ENCODE measurements at places on chromosomes 6 and 20. TPM values are rescaled to one million over a fixed set of nuclear protein-coding genes. Genes with fewer than 3 reads are reported as not detected.

DUSP15 gene
- not detected for total RNA-seq

TP53TG5 gene
- total RNA-seq: not detected

PAK5 gene
- total RNA-seq: not detected

RTEL1 gene
- 14.2 TPM for total RNA-seq

AKAP12 gene
- total RNA-seq: 123 TPM

RAB5IF gene
- total RNA-seq: 67.3 TPM

KCNS1 gene
- 1.3 TPM for total RNA-seq

TBP gene
- 12.2 TPM for total RNA-seq

PRDM1 gene
- total RNA-seq: 39.7 TPM

ACTL10 gene
- total RNA-seq: 1.7 TPM

SPATA25 gene
- total RNA-seq: 0.43 TPM

CLDN20 gene
- not detected for total RNA-seq

ALDH8A1 gene
- total RNA-seq: not detected

TAF11 gene
- 15.8 TPM for total RNA-seq

TDP2 gene
- 22.9 TPM for total RNA-seq

KCNK17 gene
- not detected for total RNA-seq

ELMO2 gene
- 48.4 TPM for total RNA-seq

SLC22A1 gene
- 0.32 TPM for total RNA-seq

EPPIN gene
- not detected for total RNA-seq

OR2J3 gene
- total RNA-seq: not detected

WFDC5 gene
- total RNA-seq: not detected

MYLK4 gene
- 0.64 TPM for total RNA-seq

SLC12A5 gene
- under 0.01 TPM for total RNA-seq

GNRH2 gene
- not detected for total RNA-seq

CGA gene
- not detected for total RNA-seq

EEF1A2 gene
- 0.43 TPM for total RNA-seq

MAS1L gene
- not detected for total RNA-seq

BMP6 gene
- under 0.01 TPM for total RNA-seq

SUPT3H gene
- total RNA-seq: 10.0 TPM

DEFB124 gene
- not detected for total RNA-seq

DNAH8 gene
- under 0.01 TPM for total RNA-seq

PRSS35 gene
- 5.2 TPM for total RNA-seq

TFAP2A gene
- 2.6 TPM for total RNA-seq

BHLHE23 gene
- total RNA-seq: not detected

GATA5 gene
- total RNA-seq: not detected

CLIC5 gene
- not detected for total RNA-seq

MCM3 gene
- total RNA-seq: 49.7 TPM

RRAGD gene
- total RNA-seq: under 0.01 TPM

MEI4 gene
- not detected for total RNA-seq

RIPOR2 gene
- total RNA-seq: 5.2 TPM

DDX43 gene
- total RNA-seq: 0.86 TPM

ZFP64 gene
- 28.5 TPM for total RNA-seq

MAP7 gene
- total RNA-seq: 1.3 TPM
